ENCODE measurements at places on chromosomes 7 and 10. TPM values are rescaled to one million over a fixed set of nuclear protein-coding genes. Genes with fewer than 3 reads are reported as not detected.

Gene EPHB6
- total RNA-seq = 5.9 TPM

Gene AMZ1
- total RNA-seq = 0.11 TPM

Gene EEPD1
- 11.5 TPM for total RNA-seq

Gene CDHR1
- total RNA-seq = not detected

Gene HOXA4
- 0.16 TPM for total RNA-seq

Gene NODAL
- total RNA-seq = 0.09 TPM

Gene EN2
- not detected for total RNA-seq

Gene HOXA9
- not detected for total RNA-seq

Gene MAGI2
- not detected for total RNA-seq

Gene PNLIPRP2
- total RNA-seq = not detected

Gene CALML3
- not detected for total RNA-seq

Gene AGFG2
- 41.3 TPM for total RNA-seq
